Suppressor macrophage treated with lipopolysaccharide for 1 hour (primary cell): ENCODE measurements at places on chromosomes 3 and 15.

- no peak for DNase-seq
These were observed 226.3 kb downstream of the MCTP2 start for GRCh38 chr15:94457661-94458060.

DNA sequence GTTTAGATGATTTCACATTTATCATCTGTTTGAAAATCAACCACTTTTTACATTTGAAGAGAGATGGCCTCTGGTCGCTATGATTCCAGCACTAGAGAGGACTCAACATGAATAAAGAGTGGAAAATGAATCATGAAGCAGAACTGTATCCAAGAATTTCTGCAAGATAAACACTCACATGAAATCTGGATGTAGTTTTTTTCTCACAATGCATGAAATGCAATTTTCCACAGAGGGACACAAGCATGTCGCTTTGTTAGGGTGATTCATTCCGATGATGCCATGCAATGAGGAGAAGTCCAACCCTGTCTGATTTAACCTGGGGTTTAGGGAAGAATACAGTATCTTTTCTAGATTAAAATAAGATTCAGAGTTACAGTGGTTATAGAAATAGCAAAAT lies 50.4 kb upstream of the ADCY5 start:
- DNase-seq, result peak; percentile 16

DNA sequence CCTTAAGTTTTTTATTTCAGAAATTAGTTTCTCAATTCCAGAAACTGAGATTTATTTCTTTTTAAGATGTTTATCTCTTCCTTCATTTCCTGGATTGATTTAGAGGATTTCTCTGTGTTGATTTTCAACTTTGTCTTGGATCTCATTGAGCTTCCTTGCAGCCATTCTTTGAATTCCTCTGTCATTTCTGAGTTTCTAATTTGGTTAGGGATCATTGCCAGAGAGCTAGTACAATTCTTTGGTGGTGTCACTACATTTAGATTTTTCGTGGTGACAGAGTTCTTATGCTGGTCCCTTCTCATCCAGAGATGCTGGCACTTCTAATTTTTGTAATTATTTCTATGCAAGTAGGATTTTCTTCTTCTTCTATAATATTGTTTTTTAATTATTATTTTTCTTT lies 691.1 kb upstream of the NAALADL2 start:
- no peak for DNase-seq

DNA sequence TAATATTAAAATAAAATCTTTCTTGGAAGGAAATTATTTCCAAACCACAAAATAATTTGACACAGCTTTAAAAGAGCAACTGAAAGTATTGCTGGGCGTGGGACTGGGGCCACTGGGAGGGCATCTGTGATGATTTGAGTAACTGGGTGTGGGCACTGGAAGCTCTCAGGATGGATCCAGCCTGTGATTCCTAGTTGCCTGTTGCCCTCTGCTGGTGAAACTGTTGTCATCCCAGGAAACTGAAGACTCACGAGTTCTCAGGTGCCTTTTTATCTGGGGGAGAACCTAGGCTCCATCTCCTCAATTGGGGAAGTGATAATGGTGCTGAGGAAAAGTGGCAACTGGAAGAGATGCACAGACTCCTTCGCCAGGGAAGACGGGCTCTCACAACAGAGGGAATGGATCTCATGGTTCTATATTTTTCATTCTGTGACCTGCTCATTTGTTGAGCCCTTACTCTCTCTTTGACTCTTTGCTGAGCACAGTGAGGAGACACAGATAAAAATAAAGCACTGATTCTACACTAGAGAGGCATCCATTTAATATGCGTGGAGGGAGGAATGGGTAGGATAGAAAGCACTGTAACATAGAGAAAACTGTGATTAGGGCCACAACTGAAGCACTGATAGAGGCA lies 61.6 kb downstream of the TPRG1 start:
- peak; percentile 26 for DNase-seq

- DNase-seq, result peak; percentile 93
These were observed 6.7 kb downstream of the CCDC9B start for GRCh38 chr15:40333922-40334492.

- DNase-seq, result no peak
These were observed 8.2 kb downstream of the TXNRD3 start for GRCh38 chr3:126646674-126647073.

- no peak for DNase-seq
These were observed 56.0 kb downstream of the CLEC3B start for GRCh38 chr3:45082142-45082538.

DNA sequence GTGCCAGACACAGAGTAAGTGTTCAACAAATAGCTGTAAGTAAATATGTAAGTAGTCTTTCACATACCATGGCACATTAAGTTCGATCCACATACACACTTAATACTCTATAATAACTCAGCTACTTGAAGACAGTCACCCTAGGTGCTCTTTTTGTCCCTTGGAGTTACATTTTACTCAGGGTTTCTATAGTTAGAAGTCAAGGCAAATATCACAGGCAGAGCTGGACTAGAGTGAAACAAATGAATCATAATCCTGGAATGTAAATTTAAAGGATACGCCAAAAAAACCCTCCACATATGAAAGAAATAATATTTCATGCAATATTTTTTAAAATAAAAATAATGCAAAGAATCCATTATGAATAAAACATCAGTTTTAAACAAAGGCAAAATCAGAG lies 461.8 kb downstream of the MAGI1 start:
- no peak for DNase-seq

GRCh38 chr3:127967316-127967715 lies 52.3 kb downstream of the KBTBD12 start:
- no peak for DNase-seq

- peak; percentile 2 for DNase-seq
These were observed 39.8 kb upstream of the SGO1 start for GRCh38 chr3:20225769-20226168.

- no peak for DNase-seq
These were observed 145.5 kb upstream of the TPM1 start for GRCh38 chr15:62896969-62897486.

DNA sequence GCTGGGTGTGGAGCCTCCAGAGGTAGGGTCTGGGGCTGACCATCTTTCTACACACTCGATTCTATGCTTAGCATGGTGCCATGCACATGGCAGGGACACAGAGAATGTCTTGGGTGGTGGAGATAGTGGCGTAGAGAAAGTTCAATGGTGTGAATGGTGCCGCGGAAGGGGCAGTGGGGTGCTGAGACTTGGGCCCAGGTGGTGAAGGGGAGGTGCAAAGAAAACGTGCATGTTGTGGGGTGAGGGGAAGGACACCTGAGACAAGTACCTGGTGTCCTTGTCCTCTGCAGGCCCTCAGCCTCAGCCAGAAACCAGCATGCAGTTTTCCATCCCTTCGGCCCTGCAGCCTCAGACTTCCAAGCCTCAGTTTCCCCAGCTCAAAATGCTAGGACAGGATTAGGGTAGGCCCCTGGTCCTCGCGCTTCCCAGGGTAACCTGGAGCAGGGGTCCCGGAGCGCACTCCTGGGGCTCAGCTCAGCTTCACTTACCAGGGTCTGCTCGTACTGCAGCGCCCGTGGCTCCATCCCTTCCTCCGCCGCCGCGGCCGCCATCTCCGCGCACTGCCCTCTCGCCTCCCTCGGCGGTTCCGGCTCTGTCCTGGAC lies 375 bp downstream of the CLCN2 start:
- no peak for DNase-seq

DNA sequence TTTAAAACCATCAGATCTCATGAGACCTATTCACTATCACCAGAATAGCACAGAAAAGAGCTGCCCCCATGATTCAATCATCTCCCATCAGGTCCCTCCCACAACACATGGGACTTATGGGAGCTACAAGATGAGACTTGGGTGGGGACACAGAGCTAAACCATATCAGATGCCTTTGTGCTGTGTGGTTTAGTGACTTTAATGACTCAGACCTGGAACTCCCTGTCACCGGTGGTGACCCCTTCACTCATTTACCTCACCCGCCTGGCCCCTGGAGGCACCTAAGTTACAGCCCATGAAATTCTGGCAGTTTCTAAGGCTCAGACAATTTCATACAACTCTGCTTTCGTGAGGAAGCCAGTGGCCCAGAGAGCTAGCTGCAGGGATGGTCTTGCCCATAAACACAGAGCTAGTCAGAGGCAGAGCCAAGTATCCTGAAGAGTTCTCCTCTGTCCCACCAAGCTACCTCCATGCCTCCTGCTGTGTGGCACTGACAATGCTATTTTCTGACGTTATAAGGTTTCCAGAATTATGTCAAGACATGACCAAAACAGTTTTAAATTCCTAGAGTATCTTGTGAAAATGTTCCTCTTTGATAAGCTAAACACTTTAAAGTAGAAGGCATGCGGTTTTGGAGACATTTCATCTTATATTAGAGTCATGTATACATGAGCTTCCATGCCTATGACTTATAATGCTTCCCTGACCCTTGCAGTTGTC lies 231.1 kb upstream of the IL12A start:
- DNase-seq, result no peak

DNA sequence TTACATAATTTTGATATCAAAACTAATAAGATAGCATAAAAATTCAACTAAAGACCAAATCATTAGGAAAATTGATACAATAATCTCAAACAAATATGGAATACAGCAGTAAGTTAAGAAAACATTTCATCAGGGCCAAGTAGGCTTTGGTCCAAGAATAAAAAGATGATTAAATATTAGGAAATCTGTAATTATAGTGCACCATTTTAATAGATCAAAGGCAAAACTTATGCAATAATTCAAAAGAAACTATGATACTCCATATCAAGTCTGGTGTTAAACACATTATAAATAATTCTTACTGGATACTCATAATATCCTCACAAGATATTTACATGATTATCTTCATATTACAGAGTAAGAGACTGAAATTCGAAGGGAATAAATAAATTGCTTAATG lies 51.2 kb downstream of the THRB start:
- DNase-seq, result no peak

GRCh38 chr3:191158815-191159214 lies 40.2 kb upstream of the OSTN start:
- DNase-seq, result no peak

GRCh38 chr15:42018306-42019224 lies 2.3 kb downstream of the PLA2G4E start:
- no peak for DNase-seq

- DNase-seq, result no peak
These were observed 14.1 kb upstream of the CTXND1 start for GRCh38 chr15:80266113-80266512.

- no peak for DNase-seq
These were observed 21.0 kb upstream of the CGNL1 start for GRCh38 chr15:57355259-57355658.

GRCh38 chr15:90881181-90881977 lies 2.9 kb upstream of the FES start:
- no peak for DNase-seq

DNA sequence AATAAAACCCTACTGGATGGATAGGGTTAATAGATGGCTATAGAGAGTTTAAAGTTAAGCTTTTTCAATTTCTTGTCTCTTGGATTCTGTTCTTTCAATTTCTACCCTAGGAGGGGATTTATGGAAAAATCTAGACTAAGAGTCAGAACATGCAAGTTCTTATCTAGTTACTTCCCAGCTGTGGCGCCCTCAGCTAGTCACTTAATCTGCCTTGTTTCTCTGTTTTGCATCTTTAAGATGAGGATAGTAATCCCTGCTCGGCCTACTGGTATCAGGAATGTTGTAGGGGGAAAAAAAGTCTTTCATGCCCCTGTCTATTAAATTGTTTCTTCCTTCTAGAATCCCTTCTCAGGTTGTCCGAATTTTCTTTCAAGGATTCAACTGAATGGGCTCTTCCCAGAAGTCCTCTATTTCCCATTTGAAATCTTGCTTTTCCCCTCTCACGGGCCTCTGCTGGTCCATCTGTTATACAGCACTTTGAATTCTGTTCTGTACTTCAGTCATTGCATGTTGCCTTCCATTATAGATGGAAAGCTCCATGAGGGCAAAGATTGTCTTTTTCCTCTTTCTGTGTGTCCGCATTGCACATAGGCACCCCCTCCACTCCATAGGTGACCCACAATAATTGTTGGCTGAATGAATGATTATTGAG lies 4.4 kb downstream of the KCTD6 start:
- DNase-seq, result no peak

- DNase-seq, result no peak
These were observed 63.2 kb downstream of the CFAP20DC start for GRCh38 chr3:58986654-58987053.

- peak; percentile 74 for DNase-seq
These were observed 660.1 kb upstream of the CFAP20DC start for GRCh38 chr3:59709702-59710553.

- DNase-seq, result peak; percentile 64
These were observed 1.2 kb upstream of the ANP32A start for GRCh38 chr15:68821841-68822381.

GRCh38 chr3:111782447-111782782 lies 76.7 kb upstream of the PHLDB2 start:
- no peak for DNase-seq

DNA sequence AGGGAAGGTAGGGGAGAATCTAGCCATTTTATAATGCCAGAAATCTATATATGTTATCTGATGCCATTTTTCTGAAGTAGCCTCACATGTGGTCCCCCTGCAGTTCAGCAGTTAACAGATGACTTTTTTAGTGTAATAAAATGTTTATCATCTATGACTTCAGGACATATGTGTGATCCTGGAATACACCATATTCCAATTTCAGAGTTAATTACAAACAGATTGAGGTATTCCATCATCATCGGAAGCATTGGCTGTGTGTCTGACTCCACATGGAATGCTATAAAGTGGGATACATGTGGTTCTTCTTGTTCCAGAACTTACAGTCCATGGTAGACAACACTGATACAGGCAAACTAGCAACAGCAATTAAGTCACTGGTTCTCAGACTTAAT lies 45.9 kb upstream of the LIMD1 start:
- no peak for DNase-seq

DNA sequence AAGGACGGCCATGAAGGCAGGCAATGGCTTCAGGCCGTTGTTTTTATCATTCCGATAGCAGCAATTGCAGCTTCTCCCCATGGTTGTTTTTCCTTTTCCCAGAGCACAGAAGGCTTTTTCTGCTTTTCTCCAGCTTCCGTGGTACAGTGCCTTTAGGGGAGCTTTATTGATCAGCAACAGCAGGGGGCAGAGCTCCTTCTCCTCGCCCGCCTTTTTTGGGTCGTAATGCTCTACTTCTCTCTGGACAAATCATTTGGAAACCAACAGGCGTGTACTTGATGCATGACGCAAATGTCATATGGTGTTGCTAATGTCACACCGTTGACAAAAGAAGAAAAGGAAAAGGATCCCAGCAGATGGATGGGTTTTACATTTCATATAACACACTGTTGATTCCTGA lies 79.7 kb upstream of the SNRK start:
- DNase-seq, result no peak
